ENCODE measurements at places on chromosomes 2 and 18. TPM values are rescaled to one million over a fixed set of nuclear protein-coding genes. Genes with fewer than 3 reads are reported as not detected.

The C1GALT1C1L gene
- polyA plus RNA-seq: not detected

DNA sequence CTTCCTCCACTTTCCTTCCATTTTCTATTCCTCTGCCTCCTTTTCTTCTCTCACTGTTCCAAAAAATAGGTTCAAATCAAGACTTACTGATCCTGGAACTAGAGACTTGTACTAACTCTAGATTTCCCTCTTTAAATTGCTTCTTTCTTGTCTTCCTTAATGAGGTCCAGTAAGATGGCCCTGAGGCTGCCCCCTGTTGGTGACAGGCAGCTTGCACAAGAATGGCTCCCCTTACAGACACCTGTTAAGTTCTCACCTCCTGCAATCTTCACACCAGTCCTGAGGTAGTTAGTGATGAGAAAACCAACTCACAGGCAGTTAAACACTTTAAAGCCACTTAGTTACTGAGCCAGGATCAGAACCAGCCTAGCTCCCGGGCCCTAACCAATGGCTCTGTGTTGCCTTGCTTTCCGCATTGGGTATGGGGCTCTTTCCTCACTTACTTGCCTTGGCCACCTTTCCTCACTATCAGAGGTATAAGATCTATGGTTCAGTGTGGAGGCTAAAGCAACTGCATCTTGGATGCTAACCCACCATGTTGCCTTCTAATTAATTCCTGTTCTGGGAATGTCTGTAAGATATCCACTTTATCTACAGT, 130.6 kb downstream of the AKAIN1 start:
- DNase-seq: no peak
- no peak overlapping the region for H3K4me3 ChIP-seq
- no peaks in the 10 kb centered on the region for H3K4me1 ChIP-seq
- no peak overlapping the region for H3K27ac ChIP-seq
- H3K36me3 ChIP-seq: no peaks in the 10 kb centered on the region

DNA sequence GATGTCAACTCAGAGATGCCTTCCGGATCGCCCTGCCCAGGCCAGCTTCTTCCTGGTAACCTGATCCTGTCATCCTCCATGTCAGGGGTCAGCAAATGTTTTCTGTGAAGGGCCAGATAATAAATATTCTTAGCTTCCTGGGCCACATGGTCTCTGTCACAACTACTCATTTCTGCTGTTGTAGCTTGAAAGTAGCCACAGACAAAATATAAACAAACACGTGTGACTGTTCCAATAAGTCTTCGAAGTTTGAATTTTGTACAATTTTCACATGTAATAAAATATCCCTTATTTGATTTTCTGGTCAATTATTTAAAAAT, 35.8 kb downstream of the ANXA4 start:
- no peak overlapping the region for H3K27ac ChIP-seq
- no peaks in the 10 kb centered on the region for H3K36me3 ChIP-seq
- H3K4me1 ChIP-seq: peaks cover 38% of the 10 kb centered on the region
- H3K4me3 ChIP-seq: no peak overlapping the region

DNA sequence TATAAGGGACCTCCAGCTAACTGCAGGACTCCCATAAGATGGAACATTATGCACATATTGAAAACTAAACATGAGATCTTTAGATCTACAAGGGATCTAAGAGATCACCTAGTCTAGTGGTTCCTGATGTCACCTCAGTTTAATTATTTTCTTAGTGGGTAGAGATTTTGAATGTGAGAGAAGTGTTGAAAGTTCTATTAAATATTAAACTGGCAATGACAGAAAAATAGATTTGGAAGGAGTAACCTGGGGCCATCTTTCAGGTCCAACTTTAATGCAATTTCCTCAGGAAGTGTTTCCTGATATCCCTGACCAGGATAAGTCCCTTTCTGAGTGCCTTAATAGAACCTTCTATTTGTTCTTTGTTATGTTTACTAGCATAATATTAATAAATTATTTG, 29.1 kb upstream of the CPS1 start:
- H3K4me3 ChIP-seq: no peak overlapping the region
- no peak overlapping the region for H3K27ac ChIP-seq
- DNase-seq: no peak
- H3K36me3 ChIP-seq: no peaks in the 10 kb centered on the region
- no peaks in the 10 kb centered on the region for H3K27me3 ChIP-seq
- H3K4me1 ChIP-seq: no peaks in the 10 kb centered on the region

- DNase-seq: no peak
- H3K4me1 ChIP-seq: no peaks in the 10 kb centered on the region
- no peaks in the 10 kb centered on the region for H3K36me3 ChIP-seq
- peaks cover 4% of the 10 kb centered on the region for H3K27me3 ChIP-seq
Measured at GRCh38 chr18:48152549-48152948, 222.1 kb upstream of the SMAD2 start.

Measured in GM12878 (cell line).